ENCODE measurements at places on chromosomes 2 and 18. TPM values are rescaled to one million over a fixed set of nuclear protein-coding genes. Genes with fewer than 3 reads are reported as not detected.
A peak's percentile ranks its signal among the peaks of the same experiment; 100 is the strongest.

DNA sequence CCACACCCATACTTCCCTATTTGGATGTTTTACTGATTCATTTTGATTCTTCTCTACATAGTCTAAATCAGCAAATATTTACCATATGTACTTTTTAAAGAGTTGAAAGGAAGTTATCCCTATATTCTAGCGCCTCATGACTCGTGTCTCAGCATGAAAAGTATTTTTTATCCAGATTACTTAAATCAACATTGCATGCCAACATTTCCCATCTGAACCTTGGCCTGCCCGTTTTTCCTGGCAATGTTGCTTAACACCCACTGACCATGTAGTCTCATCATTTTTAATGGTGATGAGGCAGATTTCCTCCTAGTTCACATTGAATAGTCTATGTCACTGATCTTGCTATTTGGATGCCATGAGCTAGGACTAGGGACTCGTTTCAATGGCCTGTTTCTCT lies 13.2 kb upstream of the SCYGR5 start:
- no peak for DNase-seq

- DNase-seq: no peak
These were observed 48.5 kb downstream of the SOCS6 start for GRCh38 chr18:70337139-70337972.

GRCh38 chr2:88671786-88672427 lies 19.6 kb upstream of the RPIA start:
- no peak for DNase-seq

- peak; percentile 85 for DNase-seq
These were observed 76.4 kb downstream of the AP1S3 start for GRCh38 chr2:223760838-223761502.

DNA sequence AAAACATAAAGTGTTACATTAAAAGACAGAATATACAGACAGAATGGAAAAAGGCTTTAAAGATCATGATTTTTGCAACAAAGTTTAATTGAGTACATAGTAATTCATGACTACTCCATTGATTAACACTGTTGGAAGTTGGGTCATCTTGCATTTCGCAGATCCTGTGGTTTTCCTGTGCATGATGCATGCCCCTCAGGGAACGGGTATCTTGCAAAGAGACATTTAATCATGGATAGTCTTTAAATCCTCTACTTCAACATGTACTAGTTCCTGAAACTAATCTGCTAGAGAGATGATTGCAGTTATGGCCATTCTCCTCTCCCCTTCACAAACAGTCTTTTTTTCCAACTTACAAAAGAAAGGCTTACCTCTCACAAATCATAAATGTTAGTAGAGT lies 155.6 kb upstream of the DSEL start:
- no peak for DNase-seq

DNA sequence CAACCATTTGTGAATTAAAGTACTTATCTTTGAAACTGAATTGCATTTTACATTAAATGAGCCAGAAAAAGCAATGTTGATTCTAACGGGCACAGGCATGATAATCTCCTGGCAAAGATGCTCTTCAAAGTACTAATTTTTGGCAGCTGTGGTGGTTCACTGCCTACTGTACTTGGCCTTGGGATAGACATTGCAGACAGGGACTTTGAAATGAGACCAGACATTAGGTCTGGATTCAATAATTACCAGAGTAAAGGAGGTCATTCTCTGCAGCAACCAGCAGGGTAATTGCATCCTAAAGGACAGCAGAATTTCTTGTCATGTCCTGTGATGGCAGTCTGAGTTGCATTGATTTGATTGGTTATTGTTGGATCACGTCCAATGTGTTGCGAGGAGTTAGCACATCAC lies 986.5 kb downstream of the TDRD15 start:
- DNase-seq: no peak

GRCh38 chr18:9359796-9360195 lies 25.2 kb downstream of the TWSG1 start:
- DNase-seq: no peak

DNA sequence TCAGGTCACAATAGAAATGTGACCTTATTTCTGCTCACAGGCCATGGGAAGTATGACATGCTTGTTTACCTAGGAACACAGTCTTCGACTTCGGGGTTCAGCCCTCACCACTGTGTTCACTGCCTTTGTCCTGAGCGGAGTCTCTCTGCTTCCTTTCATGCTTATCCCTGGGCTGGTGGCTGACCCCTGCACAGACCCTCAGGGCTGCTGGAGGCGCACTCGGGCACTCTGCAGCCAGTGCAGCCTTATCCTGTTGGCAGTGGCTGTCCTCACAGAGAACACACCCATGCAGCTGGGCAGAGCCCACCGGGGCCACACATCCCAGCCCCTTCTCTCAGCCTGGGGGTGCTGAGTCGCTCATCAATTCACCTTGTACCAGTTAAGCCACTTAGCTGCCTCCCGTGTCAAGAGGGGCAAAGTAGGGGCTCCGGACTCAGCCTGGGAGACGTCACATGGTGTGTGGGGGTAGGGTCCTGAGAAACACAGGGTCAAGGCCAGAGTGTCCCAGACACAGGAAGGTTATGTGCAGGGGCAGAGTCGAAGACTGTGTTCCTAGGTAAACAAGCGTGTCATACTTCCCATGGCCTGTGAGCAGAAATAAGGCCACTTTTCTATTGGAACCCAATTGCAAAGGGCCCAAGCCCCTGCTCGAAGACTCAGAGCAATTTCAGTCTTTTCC lies 107.5 kb downstream of the FAM210A start:
- DNase-seq: no peak

DNA sequence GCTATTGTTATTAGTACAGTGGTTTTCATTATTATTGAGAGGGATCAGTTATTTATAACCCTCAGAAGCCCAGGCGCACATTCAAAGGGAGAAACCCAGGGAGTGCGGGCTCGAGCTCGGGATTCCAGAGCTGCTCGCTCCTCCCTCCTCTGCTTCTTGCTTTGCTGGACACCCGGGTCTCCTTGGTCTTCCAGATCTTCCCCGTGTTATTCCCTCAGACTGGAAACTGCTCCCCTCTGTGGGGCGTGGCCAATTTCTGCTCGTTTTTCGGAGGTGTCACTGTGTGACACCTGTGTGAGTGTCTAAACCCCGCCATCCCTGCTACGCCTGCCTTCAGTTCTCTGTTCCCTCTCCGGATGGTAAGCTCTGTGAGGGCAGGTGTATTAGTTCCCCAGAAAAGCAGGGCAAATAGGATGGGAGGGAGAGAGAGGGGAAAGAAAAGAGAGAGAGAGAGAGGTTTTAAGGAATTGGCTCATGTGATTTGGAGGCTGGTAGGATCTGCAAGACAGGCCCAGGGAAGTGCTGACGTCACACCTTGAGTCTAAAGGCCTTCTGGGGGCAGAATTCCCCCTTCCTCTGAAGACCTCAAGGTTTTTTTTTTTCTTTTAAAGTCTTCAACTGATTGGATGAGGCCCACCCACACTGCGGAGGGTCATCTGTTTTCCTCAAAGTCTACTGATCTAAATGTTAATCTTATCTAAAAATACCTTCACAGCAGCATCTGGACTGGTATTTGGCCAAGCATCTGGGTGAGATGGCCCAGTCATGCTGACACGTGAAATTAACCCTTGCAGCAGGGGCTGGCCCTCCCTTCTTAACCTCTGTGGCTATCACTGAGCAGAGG lies 457.3 kb upstream of the ID2 start:
- no peak for DNase-seq

GRCh38 chr2:205714058-205714776 lies 31.9 kb downstream of the NRP2 start:
- no peak for DNase-seq

GRCh38 chr18:63253428-63254372 lies 65.9 kb downstream of the BCL2 start:
- DNase-seq: no peak

DNA sequence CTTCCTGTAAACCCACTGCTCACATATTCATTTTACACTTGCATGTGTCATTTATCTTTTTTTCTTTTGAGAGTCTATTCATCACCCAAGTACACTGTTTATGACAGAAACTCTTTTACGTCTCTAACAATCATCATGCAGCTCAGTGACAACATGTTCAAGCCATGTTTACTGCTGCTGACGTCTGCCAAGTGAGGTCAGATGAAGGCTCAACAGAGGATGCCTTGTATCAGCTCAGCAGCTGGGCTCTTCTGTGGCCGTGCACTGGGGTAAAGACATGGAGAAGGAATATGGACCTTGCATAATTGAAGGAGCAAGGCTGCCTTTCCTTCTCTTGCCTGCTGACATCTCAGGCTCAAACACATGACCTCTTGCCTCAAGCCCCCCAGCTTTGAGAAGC lies 99.6 kb downstream of the ADD2 start:
- DNase-seq: no peak

DNA sequence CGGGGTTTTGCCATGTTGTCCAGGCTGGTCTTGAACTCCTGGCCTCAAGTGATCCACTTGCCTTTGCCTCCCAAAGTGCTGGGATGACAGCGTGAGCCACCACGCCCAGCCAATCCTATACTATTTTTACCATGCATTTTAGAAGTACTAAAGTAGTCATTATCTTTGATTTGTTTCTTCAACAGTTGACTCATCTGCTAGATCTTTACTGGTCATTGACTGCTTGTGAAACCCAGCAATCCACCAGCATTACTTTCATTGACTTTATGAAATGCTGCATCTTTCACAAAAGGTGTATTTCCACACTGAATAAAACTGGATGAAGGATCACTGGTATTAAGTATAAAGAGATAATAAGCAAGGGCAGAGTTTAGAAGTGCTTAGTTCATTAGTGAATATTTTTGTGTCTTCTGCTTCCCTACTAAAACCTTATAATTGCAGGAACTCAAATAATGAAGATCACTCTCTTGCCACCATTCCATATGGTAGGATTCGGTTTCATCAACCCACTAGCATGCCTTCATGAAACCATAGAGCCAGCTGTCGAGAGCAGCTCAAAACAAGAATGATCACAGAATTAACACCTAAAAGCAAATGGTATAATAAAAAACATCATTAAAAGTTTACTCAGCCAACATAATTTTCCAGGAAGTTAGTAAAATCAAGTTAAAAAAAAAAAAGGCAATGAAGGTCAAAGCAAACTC lies 33.1 kb downstream of the IRS1 start:
- no peak for DNase-seq

- no peak for DNase-seq
These were observed 28.7 kb upstream of the RAB1A start for GRCh38 chr2:65158557-65158956.

DNA sequence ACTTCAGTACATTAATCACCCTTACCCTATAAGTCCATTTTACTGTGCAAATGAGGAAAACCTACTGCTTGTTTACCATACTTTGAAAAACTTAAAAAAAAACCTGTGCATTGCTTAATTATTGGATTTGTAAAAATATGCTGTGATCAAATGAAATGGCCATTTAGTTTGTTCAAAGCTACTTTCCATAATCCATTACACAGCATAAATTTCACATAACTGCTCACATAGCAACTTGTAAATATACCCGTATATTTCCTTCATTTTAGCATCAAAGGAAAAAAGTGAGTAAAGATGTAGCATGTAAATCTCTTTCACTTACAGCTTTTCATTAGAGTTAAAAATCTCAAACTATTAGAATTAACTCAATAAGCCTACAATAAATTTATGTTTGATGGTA lies 415.1 kb downstream of the NR4A2 start:
- no peak for DNase-seq

GRCh38 chr2:215423928-215424540 lies 11.8 kb downstream of the FN1 start:
- no peak for DNase-seq

GRCh38 chr2:234203135-234203984 lies 152.9 kb downstream of the SPP2 start:
- no peak for DNase-seq

DNA sequence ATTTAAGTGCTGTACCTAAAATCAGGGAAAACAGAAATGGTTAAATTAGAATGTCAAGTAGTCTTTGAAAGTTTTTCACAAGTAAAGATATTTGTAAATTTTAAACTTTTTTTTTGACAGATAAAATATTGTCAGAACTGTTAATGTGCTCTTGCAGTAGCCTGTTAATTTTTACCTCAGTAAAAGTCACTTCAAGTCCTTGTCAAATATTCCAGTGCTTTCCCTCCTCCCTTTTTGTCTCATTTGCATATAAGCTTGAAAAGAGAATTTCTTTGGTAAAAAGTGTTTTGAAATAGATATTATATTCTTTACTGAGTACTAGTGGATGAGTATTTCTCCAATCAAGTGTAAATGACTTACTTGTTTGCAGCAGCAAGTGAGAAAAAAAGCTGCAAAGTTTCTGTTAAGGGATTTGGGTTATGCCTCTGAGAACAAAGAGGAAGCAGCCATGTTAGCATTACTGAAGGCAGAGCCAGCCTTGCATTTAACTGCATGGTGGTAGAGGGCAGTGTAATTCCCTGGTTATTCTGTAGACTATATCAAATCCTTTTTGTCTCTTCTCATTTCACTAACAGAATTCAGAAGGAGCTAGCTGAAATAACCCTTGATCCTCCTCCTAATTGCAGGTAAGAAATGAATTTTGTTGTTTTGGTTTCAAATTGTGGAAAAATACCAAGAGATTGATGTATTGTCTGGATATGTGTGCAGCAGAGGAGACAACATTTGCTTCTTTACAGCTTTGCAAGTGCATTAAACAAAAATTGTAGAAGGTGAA lies 3.2 kb downstream of the UBE2E3 start:
- DNase-seq: peak; percentile 29

DNA sequence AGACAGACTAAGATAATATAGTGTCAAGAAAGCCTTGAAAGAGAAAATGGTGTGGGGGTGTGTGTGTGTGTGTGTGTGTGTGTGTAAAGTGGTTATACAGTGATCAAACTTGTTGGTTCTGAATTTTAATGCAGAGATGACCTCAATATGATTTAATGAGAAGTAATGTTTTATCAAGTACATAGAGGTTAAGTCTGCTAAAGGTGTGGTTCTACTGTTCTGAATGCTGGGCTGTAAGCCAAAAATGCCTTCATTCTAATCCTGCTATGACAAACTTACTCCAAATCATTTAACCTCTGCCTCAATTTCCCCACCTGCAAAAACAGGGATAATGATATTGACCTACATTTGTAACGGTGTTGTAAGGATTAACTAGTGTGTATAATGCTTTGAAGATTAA lies 87.9 kb downstream of the WDPCP start:
- DNase-seq: no peak

DNA sequence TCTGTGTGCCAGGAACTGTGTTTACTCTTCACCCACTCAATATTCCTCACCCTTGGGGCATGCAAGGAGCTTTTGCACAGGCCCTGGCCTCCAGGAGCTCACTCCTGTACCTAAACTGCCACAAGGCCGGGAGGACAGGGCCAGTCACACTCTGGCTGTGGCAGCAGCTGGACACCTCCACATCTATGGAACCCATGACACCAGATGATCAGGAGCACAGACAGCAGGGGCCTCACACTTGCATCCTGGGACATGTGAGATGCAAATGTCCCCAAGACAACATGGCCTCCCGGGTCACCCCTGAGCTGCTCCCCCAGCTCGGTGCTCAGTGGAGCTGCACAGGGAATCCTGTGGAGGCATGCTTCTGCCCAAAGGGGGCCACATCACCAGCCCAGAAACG lies 61.8 kb upstream of the SLC66A3 start:
- DNase-seq: no peak

GRCh38 chr2:37146062-37146461 lies 10.7 kb downstream of the EIF2AK2 start:
- DNase-seq: no peak

RFX8 gene
- total RNA-seq: 2.6 TPM

DCC gene
- not detected for total RNA-seq
